ENCODE measurements at places on chromosomes 3 and 15.

DNA sequence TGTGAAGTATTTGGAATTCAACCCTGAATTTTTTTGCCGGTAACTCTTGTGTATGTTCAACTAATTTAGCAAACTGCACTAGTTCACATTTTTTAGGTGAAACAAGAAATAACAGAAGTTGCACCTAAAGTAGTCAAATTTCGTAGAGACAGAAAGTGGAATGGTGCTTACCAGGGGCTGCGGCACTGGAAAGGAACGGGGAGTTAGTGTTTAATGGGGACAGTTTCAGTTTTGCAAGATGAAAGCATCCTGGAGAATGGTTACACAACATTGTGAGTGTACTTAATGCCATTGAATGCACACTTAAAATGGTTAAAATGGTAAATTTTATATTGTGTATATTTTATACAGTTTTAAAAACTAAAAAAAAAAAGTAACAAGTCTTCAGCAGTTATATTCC, 27.4 kb downstream of the PPARG start:
- DNase-seq = no peak

GRCh38 chr3:44000586-44000985, 241.1 kb upstream of the TOPAZ1 start:
- DNase-seq = no peak

DNA sequence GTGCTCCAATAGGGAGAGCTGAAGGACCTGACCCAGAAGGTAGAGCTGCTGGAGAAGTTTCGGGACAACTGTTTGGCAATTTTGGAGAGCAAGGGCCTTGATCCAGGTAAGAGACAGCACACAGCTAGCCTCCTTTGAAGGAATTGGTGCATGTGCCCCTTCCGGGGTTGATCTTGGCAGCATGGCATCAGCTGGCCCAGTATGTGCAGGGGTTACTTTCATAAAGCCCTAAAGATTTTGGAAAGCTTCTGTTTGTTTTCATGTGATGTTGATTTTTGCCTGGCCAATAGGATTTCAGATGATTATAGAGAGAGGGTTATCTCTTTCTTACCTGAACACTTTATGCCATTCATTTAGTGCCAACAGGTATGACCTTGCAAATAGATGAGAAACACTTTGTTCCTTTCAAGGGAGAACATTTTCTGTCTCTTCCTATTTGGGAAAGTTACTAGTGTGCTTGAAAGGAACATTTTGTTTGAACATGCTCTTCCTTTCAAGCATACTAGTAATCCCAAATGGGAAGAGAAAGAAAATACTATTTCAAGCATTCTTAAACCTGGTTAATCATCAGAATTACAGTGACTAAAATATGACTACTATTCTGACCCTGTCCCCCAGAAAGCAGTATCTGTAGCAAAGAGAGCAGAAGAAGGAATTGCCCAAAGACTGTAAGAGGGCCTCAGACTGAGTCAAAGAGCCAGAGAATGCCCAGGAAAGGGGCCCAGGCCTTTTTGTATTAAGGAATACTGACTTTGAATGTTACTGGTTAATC, 7.5 kb downstream of the KNSTRN start:
- DNase-seq = no peak

DNA sequence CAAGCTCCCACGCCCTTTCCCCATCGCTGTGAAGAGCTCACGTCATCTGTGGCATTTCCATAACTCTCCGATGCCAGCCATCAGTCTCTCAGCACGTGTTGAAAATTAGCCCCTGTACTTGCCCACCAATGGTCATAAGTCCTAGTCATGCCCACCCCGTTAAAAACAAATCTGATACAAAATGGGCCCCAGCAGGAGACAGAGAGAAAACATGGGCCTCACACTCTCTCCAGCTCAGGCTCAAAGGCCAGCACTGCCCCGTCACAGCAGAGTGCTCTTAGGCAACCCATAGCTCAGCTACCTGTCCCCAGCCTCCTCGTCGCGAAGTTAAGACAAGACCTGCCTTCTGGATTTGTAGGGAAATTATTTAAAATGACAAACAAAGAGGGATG, 5.2 kb downstream of the GOLGA8B start:
- no peak for DNase-seq

DNA sequence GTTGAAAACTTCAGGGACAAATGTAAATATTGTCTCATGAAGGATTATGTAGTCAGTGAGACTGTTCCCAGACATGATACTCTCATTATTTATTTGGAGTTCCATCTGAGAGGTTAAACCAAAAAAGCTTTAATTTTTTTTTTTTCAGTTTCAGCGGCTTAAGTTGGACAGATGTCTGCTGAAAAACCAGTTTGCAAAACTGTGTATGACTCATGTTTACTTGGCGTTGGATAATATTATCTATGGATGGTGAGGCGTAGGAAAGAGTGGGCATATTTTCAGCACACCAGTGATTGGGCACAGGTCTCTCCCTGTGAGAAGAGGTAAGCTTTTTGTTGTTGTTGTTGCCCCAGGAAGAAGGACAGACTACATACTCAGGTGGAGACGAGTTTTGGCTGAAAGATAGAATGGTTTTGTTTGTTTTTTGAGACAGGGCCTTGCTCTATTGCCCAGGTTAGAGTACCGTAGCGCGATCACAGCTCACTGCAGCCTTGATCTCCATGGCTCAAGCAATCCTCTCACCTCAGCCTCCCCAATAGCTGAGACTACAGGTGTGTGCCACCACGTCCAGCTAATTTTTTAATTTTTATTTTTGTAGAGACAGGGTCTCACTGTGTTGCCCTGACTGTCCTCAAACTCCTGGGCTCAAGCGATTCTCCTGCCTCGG, 16.4 kb upstream of the ANXA2 start:
- DNase-seq = no peak

DNA sequence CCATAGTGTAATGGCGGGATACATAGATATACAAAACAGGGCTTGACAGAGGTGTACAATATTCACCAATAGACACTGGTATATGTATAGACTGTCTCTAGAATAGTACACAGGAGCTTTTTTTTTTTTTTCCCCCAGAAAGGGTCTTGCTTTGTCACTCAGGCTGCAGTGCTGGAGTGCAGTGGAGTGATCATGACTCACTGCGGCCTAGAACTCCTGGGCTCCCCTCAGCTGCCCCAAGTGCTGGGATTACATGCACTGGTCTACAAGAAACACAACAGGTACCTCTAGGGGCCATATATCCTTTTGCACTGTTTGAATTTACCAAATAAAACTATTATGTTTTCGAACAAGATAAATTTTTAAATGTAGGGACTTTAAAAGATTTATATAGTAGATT, 12.3 kb downstream of the RHOA start:
- no peak for DNase-seq

- no peak for DNase-seq
These were observed 42.9 kb downstream of the RLBP1 start for GRCh38 chr15:89178307-89178977.

DNA sequence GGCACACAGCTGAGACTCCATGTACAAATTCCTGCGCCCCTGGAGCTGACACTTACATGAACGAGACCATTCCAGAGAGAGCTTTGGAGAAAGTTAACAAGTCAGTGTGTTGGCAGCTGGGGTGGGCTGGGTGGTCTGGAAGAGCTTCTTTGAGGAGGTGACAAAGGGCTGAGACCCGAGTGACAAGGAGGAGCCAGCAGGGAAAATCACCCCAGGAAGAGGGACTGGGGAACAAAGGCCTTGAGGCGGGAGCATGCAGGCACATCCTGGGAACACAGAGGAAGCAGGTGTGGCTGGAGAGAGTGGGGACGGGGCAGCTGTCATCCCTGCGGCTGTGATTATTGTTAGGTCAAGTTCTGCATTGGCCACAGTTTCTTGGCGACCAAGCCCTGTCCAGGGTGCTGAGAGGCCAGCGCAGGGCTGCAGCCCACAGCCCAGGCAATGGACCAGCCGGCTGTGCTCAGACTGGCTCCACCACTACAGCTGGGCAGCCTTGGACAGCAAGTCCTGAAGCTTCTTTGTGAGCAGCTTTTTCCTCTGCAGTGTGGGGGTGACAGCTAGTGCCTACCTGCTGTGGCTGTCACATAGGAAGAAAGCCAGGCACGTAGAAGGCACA, 34.2 kb upstream of the PRR23E start:
- no peak for DNase-seq

GRCh38 chr3:109853077-109853731, 515.9 kb upstream of the DPPA4 start:
- DNase-seq = no peak

- no peak for DNase-seq
These were observed 72.5 kb upstream of the PRR23C start for GRCh38 chr3:139117136-139117675.

DNA sequence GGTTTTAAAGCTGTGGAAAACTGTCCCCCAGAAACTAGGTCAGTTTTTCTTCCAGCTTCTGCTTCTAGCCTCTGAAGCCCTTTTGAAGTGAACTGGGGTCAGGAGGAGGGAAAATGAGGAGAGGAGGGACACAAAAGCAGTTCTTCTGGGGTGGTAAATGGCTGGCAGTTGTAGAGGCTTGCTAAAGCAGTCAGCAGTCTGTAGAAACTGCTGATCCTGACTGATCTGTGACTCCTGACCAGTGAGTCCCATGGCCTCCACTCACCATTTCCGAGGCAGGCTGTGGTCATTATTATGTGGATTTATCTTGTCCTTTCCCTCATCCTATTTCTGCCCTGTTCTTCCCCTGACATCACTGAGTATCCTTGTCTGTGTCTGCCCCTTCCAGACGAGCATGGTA, 276.4 kb upstream of the ROPN1 start:
- DNase-seq = no peak

- DNase-seq = no peak
These were observed 19.7 kb downstream of the RCN2 start for GRCh38 chr15:76951220-76951619.

DNA sequence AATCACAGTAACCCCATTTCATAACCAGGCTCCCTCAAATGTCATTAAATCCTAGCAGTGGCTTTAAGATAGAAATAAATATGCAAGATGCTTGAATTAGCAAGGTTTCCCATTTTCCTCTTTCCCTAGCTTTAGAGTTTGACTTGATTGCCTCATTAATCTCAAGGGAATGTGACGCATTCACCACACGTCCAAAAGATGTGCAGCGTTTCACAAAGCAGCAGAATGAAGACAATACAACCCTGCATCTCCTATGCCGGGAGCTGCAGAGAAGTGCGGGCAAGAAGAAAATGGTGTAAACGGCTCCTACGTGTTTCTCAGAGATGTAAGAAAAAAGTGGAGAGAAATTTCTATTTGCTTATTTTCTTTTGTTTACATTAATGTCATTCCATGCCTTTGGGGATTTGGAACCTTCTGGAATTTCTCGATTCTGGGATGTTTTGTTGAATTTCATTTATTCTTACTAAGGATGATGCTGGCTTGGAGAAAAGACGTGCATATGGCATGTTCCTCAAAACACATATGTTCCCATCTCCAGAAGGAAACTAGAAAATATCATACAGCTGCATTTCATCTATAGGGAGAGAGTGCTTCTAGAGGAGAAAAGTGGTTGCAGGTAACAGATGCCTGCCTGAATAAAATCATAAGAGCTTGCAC, 27.8 kb upstream of the FRMD4B start:
- no peak for DNase-seq

DNA sequence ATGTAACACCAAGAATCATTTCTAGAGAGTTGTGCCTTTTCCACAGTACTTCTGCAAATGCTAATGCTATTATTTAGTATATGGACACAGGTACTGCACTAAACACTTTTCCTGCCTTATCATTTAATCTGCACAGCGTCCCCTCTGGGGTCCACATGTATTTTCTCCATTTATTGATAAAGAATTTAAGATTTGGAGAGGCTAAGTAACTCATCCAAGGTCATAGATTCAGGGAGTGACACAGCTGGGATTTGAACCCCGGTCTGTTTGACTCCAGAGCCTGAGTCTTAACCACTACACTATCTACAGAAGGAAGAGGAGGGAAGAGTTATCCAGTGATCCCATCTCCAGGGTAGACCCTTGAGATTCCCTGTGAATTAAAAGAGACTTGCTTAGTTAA, 24.9 kb upstream of the TPRG1 start:
- DNase-seq = no peak

DNA sequence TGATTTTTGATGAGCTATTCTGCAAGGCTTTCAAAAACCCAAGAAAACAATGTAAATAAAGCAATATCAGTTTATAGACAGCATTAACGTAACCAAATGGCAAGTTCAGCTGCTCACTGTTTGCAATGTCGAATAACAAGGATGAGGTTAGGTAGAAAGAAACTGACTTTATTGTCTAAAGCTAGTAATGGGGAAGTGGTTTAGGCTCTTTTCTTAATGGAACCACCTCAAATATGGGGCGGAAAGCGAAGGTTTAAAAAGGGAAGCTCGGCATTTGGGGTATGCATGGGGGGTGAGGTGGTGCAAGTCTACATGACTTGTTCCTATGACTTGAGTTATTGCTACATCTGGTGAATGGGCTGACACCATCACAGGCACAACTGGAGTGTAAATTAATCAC, 1060.2 kb downstream of the NSUN3 start:
- no peak for DNase-seq

DNA sequence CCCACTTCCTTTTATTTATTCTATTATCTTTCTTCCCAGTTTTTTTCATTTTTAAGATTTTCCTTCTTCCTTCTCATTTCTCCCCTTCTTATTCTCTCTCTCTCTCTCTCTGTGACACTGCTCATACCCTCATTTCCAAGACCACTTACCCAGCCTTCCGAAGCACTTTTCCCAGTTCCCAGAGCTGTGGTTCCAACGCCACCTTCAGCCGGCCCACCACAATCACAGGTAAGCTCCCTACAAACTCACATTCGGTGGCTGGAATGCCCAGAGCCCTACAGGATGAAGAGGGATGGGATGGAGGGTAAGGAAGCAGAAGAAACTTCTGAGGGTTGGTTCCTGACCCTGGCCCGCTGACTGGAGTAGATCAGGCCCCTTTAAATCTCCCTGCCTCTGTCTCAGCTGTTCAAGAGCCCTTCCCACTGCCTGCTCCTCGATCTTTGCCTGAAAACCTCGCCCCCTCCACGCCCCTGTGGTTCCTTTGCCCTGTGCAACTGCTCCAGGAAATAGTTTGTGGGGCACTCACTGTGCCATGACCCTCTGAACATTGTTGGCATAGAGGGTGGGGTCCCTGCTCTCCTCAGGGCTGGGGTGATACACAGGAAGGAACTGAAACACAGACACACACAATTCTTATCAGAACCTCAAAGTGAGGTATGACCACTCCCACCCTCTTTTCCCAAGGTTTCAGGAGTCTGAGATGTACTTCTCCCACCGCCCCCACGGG, 4.8 kb downstream of the LPCAT4 start:
- no peak for DNase-seq

- no peak for DNase-seq
These were observed 16.5 kb downstream of the PLXNA1 start for GRCh38 chr3:126999383-126999782.

DNA sequence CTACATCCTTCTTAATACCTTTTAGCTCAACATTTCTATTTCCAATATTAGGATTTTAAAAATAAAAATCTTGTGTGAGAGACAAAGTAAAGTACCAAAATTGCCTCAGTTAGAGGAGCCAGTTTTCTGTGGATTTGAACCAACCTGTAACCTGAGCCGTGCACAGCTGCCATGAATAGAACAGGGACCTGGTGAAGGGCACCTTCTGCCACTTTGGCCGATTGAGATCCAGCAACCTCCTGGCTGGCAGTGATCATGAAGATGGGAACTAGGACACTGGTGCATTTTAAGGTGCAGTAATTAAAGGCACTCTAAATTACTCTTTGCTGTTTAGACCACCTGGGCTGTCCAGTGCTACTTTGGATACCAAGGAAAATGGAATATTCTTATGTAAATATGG, 34.3 kb upstream of the TRAK1 start:
- DNase-seq = no peak

GRCh38 chr3:88812576-88812975, 294.8 kb upstream of the EPHA3 start:
- no peak for DNase-seq

GRCh38 chr3:64832098-64832497, 144.3 kb upstream of the ADAMTS9 start:
- no peak for DNase-seq

GRCh38 chr3:195877767-195878423, 30.5 kb downstream of the TNK2 start:
- DNase-seq = no peak
